ENCODE measurements at places on chromosomes 4 and X.

DNA sequence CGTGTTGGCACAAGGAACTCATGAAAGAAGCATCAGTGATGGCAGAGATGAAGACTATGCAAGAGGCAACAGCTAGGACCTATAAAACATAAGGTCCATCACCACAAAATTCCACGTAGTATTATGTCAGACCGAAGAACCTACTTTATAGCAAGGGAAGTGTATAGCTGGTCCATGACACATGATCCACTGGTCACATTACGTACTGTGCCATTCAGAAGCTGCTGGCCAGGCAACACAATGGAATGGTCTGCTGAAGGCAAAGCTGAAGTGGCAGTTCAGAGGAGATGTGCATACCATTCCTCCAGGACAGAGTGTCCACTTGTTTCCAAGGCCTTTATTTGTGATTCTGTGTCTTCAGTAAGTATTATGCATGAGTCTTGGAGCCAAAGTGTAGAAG, 215.5 kb upstream of the UGT8 start:
- no peak for DNase-seq

- no peak for DNase-seq
Observed at GRCh38 chr4:176467001-176467400, 147.2 kb downstream of the SPCS3 start.

DNA sequence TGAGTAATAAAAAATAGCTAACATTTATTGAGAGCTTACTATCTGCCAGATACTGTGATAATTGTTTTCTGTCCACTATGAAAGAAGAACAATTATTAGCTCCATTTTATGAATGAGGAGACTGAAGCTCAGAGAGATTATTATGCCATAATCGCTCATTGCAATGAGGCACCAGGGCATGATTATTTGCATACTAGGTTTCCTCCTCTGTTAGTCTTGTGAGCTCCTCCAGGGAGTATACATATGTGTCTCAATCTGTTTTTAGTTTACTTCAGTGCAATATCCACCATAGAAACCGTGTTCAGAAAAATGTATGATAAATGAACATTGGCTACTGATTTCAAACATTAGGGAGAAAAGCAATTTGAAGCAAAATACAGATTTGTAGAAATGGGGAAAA, 139.4 kb upstream of the OTUD4 start:
- DNase-seq = no peak

- no peak for DNase-seq
Observed at GRCh38 chrX:31209005-31209628, 137.3 kb upstream of the FTHL17 start.

GRCh38 chrX:10109695-10110094, 47.1 kb upstream of the CLCN4 start:
- DNase-seq = no peak

- DNase-seq = no peak
Observed at GRCh38 chr4:152777488-152777887, 2.0 kb downstream of the TIGD4 start.

DNA sequence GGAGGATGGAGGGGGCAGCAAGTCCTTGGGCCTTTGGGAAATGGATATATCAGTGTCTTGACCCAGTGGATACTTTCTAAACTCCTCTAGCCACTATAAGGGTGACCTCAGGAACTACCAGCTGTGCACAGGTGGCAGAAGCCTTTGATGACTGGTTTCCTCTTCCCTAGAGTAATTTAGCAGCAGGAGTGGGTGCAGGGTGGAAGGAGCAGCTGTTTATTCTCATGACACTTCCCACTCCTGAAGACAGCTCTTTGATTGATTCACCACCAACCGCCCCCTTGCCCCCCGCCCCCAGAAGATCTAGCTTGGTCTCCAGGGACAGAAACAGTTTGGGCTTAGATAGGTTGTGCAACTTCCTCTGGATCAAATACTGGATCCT, 63.0 kb downstream of the GPC3 start:
- DNase-seq = peak; percentile 5

GRCh38 chr4:182924497-182924896, 7.3 kb upstream of the DCTD start:
- no peak for DNase-seq

DNA sequence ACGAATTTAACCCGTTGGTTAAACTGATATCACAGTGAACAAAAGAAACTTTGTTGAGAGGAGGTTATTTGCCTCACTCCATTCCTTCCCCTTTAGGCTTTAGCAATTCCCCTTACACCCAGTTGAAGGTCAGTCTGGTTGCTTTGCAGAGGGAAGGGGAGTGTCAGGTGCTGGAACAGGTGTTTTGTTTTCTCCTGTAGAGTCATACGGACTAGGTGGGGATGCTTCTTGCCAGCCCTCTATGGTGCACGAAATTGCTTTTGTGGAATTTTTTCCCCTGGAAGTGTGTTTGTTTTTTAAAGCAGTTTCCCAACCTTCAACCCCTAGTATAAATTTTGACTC, 33.1 kb downstream of the DLG3 start:
- DNase-seq = no peak

DNA sequence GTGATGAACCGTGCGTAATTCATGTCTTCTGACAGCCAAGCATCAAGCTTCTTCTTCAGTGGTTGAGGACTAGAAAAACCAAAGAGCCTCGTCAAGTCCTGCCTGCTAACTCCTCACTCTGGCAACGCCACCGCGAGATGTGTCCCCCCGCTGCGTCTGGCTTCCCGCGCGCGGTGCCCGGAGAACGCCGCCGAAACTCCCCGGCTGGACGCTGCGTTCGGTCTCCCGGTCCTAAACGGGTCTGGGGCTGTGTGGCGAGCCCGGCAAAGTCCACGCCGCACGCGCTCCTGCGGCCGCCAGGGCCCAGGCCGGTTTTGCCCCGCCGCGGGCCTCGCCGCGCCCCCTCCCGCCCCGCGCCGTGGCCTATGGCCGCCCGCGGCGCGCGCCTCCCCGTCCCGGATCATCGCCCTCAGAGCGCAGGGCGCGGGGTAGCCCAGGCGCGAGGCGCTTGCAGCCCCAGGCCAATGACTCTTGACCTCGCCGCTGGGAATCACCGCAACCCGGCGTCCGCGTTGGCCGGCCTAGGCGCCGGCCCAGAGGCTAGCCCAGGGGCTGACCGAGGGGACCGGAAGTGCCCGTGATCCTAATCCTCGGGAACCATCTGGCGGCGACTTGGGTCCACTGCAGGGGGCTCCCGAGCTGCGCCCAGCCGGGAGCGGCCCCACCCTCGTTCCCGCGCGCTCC, at the start of gene AADAT:
TSS of gene AADAT (minus strand) at position 289 of the 684 bp plus-strand sequence. CDS start at position 23, 266 bp downstream.
- peak; percentile 6 for DNase-seq

DNA sequence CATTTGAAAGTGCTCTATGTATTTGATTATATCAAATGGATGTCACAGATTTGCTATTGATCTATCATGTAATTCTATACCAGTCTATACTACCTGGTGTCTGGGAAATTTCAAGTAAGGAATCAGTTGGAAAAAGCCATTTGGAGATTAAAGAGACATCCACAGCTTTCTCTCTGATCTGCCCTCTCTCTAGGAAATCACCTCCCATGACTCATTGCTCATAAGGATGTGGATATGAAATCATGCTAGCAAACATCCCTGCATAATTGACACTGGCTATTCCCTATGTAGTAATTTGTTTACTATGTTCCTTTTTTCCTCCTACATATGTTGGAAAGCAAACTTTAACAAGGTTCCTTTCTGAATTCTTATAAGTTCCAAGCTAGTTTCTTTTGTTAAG, 94.3 kb downstream of the TEX13A start:
- no peak for DNase-seq

DNA sequence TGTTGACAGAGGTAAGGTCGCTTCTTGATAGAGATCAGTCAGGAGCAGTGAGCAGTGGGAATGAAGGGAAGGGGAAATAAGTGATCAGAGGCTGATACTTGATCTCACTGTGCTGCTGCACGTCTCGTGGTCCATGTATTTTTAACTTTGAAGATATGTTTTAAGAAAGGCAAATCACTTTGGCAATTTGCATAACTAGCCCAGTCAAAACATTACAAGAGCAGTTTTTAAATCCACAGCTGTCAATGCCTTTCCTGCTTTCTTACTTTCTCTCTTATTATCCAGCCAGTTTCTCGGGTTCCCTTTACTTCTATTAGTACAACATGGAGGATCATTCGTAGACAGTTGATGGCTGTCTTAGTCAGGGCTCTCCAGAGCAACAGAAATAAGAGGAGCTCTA, 472.8 kb downstream of the TMA16 start:
- DNase-seq = no peak

- peak; percentile 45 for DNase-seq
Observed at GRCh38 chr4:77158487-77158861, 1.5 kb downstream of the CCNG2 start.

- no peak for DNase-seq
Observed at GRCh38 chr4:144712775-144713174, 66.8 kb downstream of the HHIP start.

All from CD4-positive, alpha-beta T cell treated with Interleukin-17A for 4 hours (primary cell).